ENCODE measurements at places on chromosomes 2 and 18. TPM values are rescaled to one million over a fixed set of nuclear protein-coding genes. Genes with fewer than 3 reads are reported as not detected.

- DNase-seq = peak; percentile 56
Observed at GRCh38 chr18:3526421-3527354, 76.7 kb downstream of the TGIF1 start.

- no peak for DNase-seq
Observed at GRCh38 chr2:125756431-125756830, 899.5 kb upstream of the GYPC start.

Gene TUBB8B
- not detected for total RNA-seq

Gene CD8B
- total RNA-seq = not detected
